ENCODE measurements at places on chromosomes 11 and 22.

GRCh38 chr22:29263791-29264276 is 3.9 kb downstream of the RHBDD3 start:
- no peak for DNase-seq

- DNase-seq = peak; percentile 91
Observed at GRCh38 chr11:47176328-47177228, at the start of gene ARFGAP2. Gene ARFGAP2, minus strand, starts transcription at chr11:47176879. Its CDS starts 26 bp downstream, at chr11:47176853.

GRCh38 chr11:2816523-2816922 is 69.1 kb downstream of the CDKN1C start:
- DNase-seq = no peak

- DNase-seq = no peak
Observed at GRCh38 chr11:114197799-114198500, 98.2 kb upstream of the NNMT start.

GRCh38 chr11:2377511-2378443 is 667 bp downstream of the CD81 start:
- DNase-seq = no peak

DNA sequence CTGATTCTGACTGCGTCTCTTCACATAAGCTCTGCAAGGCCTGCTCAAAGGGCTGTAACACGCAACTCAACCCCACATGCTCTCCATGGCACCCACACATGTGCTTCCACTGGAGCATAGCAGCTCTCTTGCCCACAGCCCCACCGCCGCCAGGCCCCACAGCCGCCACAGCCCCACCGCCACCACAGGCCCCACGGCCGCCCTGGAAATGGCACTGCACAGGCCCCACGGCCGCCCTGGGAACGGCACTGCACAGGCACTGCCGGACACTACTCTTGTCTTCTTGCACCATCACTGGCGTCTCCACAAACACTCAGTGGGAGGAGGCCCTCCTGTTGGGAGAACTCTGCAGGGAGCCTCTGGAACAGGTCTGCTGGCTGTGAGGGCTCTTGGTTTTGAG is 8.6 kb downstream of the MOB2 start:
- DNase-seq = no peak

DNA sequence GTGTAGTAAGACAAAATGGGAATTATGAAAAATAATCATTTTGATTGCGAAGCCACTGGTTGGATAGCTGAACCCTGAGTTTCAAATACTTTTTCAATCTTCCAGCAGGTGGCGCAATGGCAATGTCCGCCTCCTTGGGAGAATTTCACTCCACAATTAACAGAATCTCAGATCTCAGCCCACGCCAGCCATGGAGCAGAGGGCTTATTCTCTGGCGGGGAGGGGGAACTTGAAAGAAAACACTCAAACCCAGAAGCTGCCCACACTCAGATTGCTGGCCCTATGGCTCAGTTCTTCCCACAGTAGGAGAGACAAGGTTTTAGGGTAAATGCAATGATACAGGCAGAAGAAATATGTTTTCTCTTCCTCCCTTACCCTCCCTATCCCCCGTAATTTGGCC is 38.7 kb upstream of the RCN1 start:
- DNase-seq = peak; percentile 40

DNA sequence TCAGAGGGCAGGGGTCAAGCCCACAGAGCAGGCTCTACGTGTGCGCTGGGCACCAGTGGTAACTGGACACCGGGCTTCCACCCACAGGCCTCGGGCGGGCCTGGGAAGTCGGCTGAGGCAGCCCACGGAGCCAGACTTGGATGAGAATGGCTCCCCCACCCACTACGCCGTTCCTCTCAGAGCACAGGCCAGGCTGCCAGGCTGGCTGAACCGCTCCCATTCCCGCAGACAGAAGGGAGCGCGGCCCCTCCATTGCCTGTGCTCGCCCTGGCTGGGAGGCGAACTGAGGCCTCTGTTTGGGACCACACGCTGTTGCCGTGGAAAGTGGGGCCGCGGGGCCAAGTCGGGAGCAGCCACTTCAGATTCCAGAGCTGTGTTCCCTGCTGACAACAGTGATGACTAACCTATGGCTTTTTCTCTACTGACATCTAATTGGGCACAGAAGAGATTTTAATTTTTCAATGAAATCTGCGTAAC is 63.9 kb downstream of the MYH9 start:
- DNase-seq = no peak

DNA sequence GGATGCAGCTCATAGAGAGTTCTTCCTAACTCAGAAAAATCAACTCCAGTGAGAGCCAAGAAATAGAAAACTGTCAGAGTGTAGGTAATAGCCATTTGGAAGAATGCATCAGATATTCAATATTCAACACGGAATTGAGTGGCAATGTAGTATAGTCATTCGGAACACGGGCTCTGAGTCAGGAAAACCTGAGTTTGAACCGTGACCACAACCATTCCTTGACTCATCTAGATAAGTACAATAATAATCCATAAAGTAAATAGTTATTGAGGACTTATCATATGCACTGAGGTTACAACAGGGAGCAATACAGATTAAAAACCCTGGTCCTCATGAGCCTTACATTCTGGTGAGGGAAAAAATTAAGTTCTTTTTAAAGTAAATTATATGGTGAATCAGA is 62.6 kb upstream of the PHF21A start:
- DNase-seq = no peak

GRCh38 chr22:39382410-39382809 is 17.2 kb upstream of the TAB1 start:
- DNase-seq = no peak

DNA sequence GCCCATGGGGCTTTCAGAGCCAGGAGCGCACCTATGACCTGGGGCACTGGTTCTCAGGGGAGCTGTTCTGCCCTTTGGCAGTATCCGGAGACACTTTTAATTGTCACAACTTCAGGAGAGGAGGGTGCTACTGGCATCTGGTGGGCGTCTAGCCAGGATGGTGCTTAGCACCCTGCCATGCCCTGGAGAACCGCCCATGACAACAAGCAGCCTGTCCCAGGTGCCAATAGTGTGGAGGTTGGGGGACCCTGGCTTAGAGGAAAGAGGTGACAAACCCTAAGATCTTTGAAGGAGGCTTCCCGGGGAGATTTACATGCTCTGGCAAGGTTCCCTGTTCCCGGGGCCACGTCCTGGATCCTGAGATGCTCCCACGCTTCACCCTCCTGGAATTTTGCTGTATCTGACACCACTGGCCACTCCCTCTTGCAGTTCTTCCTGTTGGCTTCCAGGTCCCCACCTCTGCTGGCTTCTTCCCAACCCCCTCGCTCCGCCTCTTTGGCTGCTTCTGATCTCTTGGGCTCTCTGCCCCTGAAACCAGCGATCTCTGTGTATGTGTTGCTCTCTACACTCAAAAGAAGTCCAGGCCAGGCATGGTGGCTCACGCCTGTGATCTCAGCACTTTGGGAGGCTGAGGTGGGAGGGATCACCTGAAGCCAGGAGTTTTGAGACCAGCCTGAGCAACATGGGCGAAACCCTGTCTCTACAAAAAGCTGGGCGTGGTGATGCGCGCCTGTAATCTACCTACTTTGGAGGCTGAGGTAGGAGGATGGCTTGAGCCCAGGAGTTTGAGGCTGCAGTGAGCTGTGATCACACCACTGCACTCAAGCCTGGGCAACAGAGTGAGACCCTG is 31.1 kb downstream of the FADS3 start:
- DNase-seq = no peak

- no peak for DNase-seq
Observed at GRCh38 chr11:73152086-73152853, 10.2 kb upstream of the FCHSD2 start.

DNA sequence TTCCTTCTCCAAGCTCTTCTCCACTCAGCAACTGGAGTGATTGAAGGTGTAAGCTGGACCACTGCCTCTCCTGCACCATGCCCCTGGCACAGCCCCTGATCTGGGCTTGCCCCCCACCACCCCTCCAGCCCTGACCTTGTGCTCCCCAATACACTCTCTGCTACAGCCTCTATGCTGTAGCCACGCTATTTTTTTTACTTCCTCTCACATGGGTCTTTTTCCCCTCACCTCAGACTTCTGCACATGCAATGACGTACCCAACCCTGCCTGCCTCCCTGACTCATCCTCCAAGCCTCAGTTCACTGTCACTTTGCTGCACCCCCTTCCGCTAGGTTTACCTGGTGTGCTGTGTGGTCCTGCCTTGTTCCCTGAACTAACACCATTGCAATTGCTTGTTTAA is 9.0 kb downstream of the CSNK2A3 start:
- no peak for DNase-seq

DNA sequence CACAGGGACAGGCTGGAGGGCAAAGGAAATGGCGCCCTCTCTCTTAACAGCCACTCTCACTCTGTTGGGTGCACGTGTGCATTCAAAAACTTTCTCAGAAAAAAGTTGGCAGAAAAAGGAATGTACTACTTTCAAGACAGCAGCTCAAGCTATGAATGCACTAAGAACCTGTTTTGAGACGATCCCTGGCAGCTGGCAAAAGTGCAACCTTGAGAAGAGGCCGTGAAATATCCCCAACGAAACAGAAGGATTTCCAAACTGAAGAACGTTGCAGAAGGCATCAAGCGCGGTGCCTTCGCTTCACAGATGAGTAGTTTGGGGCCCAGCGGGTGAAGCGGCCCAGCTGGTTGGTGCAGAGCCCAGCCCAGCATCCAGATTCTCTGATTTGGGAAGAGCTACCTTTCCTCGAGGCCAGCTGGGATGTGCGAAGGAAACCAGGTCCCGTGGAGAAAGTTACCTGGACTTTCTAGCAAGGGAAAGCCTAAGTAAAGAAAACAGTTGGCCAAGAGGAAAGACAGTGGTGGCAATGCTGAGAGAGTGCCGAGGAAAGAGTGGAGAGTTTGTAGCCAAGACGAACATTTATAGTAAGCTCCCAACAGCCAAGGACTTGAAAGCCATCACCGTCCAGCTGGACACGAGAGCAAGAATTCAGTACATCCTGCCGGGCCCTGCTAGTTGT is 16.3 kb downstream of the IFT27 start:
- DNase-seq = no peak

- DNase-seq = no peak
Observed at GRCh38 chr22:35632935-35633334, 15.3 kb upstream of the APOL6 start.

DNA sequence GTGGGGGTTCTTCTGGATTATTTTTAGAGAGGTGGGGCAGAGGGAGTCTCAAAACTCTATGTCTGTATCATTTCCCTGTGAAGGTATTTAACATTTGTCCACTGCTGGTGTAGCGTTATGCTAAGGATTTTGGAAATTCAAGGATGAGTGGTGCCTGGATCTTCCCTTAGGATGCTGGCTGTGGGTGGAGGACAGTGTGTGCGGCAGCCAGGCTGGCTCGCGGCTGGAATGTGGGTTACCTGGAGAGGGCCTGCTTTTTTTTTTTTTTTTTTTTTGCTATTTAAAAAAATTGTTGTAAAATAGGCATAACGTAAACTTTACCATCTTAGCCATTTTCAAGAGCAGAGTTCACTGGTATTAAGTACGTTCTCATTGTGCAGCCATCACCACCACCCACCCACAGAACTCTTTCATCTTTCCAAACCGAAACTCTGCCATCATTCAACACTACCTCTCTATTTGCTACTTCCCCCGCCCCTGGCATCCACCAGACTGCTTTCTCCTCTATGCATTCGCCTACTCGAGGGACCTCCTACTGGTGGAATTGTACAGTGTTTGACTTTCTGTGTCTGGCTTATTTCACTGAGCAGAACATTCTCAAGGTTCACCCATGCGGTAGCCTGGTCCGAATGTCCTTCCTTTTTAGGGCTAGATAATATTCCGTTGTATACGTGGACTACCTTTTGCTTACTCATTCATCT is 67.1 kb downstream of the PARVB start:
- DNase-seq = peak; percentile 19

Data from stimulated activated CD4-positive, alpha-beta T cell treated with anti-CD3 and anti-CD28 coated beads, Interleukin-12 subunit alpha, Interleukin-12 subunit beta, amount 100 ng/mL, for 24 hours (primary cell).